ENCODE measurements at places on chromosomes 2 and 18.

- no peak for DNase-seq
These were observed 175.7 kb upstream of the ARL4C start for GRCh38 chr2:234672498-234673150.

GRCh38 chr2:103159018-103159417, 397.2 kb downstream of the TMEM182 start:
- DNase-seq, result no peak

- no peak for DNase-seq
These were observed 143.6 kb downstream of the RNF144A start for GRCh38 chr2:7060631-7061449.

GRCh38 chr2:18339326-18339725, 221.1 kb downstream of the RDH14 start:
- no peak for DNase-seq

GRCh38 chr2:230256733-230257332, 31.3 kb downstream of the SP140 start:
- DNase-seq, result no peak

- DNase-seq, result no peak
These were observed 47.8 kb upstream of the MGAT5 start for GRCh38 chr2:134206031-134206430.

GRCh38 chr2:135925571-135925970, 49.3 kb upstream of the MCM6 start:
- DNase-seq, result no peak

GRCh38 chr2:145841973-145842372, 1322.1 kb upstream of the ZEB2 start:
- no peak for DNase-seq

DNA sequence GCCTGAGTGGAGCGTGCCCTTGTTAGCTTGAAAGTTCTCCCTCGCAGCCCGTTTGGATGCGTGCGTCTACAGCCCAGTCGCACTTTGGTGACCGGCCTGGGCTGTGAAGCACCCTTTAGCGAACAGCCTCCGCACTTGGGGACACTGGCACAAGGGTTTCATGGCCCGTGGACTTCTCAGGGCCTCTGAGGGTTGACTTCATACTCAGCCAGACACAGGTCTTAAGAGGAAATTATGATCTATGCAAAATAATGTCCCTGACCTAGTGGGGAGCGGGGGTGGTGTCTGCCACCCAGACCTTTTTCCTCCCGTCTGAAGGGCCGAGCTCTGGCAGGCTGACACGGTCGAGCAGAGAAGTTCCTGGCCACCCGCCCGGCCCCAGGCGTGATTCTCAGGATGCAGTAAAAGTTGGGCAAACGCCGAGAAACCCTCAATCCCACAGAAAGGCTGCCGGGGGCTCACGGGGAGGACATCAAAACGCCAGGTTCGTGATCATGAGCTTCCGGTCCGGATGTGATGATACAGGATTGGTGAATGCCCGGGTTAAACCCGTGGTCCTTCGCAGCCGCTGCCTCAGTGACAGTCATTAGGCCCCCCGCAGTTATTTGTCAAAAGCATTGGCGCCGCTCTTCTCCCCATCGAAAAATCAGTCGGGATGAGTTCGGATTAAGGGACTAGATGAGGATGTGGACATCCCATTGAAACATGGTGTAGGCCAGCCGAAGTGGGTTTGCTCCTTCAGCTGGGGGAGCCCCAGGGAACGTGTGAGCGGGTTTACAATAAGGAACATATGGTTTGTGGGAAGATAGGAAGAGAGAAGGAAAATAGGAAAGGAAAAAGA, 3.6 kb upstream of the PAX3 start:
- DNase-seq, result no peak

- no peak for DNase-seq
These were observed 50.0 kb downstream of the TWIST2 start for GRCh38 chr2:238897911-238898311.

DNA sequence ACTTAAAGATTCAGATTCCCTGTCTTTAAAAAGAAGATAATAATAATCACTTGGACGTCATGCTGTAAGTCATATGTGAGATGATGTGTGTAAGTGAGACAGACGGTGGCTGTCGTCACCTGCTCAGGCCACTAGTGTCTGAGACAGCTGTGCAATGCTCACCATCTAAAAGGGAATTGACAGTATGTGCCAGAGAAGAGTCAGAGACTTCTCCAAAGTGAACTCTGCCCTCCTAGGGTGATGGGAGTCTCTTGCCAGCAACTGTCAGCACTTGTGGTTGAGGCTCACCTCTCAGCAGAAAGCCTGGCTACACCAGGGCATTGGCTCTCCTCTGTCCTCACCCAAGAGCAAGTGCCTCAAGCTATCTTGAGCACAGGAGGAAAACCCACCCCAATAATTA, 131.6 kb upstream of the DNAJC10 start:
- DNase-seq, result no peak

GRCh38 chr18:12008842-12009580, 27.7 kb downstream of the IMPA2 start:
- DNase-seq, result no peak

GRCh38 chr18:24704946-24705630, 244.7 kb downstream of the HRH4 start:
- DNase-seq, result no peak
